ENCODE measurements at places on chromosomes 6 and 20.

DNA sequence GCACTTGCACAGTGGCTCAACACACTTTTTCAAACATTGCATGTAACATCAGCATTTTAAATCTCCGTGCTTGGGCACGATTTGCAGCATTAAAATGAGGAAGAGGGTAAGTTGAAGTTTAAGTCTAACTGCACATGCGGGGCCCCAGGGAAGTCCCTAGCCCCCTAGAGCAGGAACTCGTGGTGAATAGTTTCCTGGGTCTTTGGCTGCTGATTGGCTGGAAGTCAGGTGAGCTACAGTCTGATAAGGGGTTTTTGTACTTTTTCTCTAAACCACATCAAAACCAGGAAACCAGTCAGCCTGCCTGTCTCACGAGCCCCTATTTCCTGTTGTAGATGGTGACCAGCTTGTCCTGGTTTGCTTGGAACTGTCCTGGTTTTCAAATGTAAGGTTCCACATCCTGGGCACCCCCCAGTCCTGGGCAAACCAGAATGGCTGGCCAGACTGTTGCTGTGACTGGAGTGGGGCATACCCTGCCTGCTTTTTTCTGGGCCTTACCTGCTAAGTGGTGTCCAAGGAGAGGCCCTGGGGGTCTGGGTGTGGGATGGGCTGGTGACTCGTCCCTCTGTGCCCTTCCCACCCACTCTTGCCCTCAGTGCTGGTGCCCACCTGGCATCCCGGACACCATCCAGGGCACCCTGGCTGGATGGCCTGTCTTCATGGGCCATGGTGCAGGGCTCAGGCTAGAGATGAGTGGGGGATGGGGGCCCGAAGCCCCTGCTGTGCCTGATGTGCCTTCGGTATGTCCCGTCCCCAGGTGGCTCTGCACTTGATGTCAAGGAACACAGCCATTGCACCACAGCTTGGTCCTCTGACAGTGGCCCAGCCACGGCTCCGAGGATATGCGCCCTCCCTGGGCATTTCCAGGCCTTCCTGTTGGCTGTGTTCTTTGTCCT, 31.8 kb downstream of the SUN5 start:
- peak; percentile 83 for DNase-seq

DNA sequence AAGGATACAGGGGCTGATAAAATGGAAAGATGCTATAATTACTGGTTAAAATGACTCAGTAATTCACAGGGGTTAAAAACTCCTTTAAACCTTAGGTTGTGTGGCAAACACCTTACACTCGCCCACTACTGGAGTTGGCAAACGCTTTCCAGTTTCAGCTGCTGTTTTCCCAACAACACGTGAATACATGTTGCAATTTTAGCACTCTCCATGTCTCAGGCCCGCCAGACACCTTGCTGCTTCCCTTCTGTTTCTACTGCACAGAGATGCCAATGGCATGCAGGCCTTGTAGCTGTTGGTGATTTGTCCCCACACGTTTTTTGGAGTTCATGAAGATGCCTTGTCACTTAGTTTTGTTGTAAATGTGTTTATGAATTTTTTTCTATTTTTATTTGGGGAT, 5.3 kb upstream of the TTPAL start:
- no peak for DNase-seq

DNA sequence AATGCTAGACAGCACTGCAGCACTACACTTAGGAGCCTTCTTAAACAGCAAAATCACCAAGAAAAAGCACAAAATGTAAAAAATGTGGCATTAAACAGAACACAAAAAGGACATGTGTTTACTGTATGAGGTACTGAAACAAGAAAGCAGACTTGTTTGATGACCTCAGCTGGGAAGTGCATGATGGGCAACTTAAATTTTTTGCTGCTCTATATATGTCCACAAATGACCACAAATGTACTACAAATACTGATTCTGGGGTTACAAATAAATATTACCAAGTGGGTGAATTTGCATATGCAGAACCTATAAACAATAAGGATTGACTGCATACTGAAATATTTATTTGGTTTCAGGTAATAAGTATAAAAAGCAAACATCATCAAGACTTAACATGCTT, 13.1 kb downstream of the RAB23 start:
- no peak for DNase-seq

- no peak for DNase-seq
Measured at GRCh38 chr6:137798261-137798660, 68.8 kb upstream of the TNFAIP3 start.

GRCh38 chr6:75109765-75110164, 96.1 kb downstream of the COL12A1 start:
- no peak for DNase-seq

GRCh38 chr20:63055575-63056235, 48.9 kb upstream of the BHLHE23 start:
- DNase-seq = no peak

- no peak for DNase-seq
Measured at GRCh38 chr6:87687296-87687695, 14.7 kb downstream of the AKIRIN2 start.

- no peak for DNase-seq
Measured at GRCh38 chr6:133055441-133055966, 185.7 kb upstream of the EYA4 start.

DNA sequence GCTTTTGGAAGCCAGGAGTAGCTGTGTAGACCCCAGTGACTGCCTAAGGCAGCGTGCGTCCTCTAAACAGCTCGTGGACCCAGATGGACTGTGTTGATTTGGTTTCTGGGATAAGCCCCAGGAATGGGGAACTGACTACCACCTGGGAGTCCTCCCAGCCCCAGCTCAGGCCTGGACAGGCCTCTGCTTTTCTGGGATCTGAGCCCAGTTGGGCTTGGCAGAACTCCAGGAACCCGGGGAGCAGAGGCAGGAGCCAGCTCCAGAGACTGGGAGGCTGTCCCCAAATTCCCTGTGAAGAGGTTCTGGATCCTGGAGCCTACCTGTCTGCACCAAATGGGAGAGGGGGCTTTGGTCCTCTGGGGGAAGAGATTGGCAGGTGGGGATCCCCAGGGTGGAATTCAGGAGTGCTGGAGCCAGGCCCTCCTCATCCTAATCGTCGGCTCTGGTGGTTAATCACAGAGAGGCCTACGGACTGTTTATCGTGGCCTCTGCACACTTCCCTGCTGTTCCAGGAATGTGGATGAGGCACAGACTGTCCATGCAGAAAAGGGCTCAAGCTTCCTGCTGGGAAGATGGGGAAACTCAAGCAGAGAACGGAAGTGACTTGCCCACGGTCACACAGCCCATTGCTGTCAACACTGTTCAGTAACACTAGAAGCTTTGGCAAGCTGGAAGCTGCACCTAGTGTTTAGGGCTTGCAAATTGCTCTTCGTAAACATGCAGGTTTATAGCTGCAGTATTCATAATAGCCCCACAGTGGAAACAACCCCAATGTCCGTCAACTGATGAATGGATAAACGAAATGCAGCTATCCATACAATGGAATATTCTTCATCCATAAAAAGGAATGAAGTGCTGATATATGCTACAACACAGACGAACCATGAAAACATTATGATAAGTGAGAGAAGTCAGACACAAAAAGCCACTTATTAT, 100.6 kb downstream of the KCNB1 start:
- no peak for DNase-seq

DNA sequence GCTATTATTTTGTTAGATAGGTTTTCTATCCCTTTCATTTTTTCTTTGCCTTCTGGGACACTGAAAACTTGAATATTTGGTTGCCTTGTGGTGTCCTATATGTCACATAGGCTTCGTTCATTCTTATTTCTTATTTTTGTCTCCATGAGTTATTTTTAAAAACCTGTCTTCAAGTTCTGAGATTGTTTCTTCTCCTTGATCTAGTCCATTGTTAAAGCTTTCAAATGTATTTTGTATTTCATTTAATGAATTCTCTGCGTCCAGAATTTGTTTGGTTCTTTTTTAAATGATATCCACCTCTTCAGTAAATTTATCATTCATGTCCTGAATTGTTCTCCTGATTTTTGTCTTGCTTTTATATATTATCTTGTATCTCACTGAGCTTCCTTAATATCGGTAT, 243.2 kb upstream of the BMP2 start:
- no peak for DNase-seq

DNA sequence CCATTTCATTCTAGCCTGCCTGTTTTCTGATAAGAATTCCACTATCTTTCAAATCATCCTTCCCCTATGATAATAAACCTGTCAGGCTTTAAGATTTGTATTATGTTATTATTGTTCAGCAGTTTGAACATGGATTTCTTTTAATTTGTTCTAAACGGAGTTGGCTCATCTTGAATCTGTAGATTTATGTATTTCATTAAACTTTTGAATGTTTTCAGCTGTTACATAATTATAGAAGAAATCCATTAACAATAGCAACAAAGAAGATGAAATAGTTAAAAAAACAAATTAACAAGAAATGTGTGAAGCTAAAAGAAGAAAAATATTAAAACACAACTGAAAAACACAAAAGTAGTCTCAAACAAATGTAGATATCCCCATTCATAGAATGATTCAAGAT, 223.7 kb upstream of the RUNX2 start:
- DNase-seq = no peak

- DNase-seq = no peak
Measured at GRCh38 chr6:107103082-107103481, 12.2 kb downstream of the BEND3 start.

DNA sequence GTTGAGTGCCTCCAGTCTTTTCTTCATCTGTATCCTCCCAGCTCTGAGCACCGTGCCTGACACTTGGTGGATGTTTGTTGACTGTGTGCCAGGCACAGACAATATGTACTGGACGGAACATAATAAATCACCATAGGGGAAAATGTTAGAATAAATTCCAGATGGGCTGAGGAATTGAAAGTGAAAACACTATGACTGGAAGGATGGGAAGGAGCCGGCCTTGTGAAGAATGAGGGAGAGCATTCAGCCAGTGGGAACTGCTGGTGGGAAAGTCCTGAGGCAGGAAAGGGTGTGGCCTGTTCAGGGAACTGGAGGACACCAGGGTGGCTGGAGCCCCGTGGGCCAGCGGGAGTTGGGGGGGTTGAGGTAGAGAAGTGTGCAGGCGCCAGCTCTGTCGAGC, 75.4 kb downstream of the MTHFD1L start:
- no peak for DNase-seq

- no peak for DNase-seq
Measured at GRCh38 chr6:2949121-2949520, 22.2 kb downstream of the SERPINB6 start.

GRCh38 chr20:19114410-19114809, 98.0 kb upstream of the SLC24A3 start:
- no peak for DNase-seq

GRCh38 chr6:152048921-152049320, 241.4 kb downstream of the ESR1 start:
- no peak for DNase-seq

- DNase-seq = no peak
Measured at GRCh38 chr6:45699663-45700062, 316.0 kb downstream of the CLIC5 start.

DNA sequence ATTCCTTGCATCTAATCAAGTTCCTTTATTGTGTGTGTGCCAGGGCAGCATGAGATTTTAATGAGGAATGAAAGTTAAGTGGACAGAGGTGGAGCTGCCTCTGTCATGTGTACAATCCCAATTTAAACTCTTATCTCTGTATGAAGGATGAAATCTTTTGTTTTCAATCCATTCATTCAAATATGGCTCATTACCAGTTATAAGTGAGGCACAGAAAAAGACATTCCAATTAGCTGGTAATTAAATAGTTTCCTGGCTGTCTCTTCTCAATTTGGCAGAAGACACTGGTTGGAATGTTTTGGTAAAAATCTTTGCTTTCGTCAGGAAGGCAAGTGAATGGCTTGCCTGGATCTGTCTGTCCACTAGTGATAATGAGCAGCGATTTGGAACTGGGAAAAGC, 46.4 kb downstream of the CLVS2 start:
- DNase-seq = no peak

- DNase-seq = peak; percentile 60
Measured at GRCh38 chr6:27472182-27472616, 706 bp downstream of the ZNF184 start.

GRCh38 chr6:114020196-114020595, 49.2 kb upstream of the HDAC2 start:
- DNase-seq = no peak

GRCh38 chr6:17879184-17879583, 108.3 kb downstream of the KIF13A start:
- DNase-seq = no peak

DNA sequence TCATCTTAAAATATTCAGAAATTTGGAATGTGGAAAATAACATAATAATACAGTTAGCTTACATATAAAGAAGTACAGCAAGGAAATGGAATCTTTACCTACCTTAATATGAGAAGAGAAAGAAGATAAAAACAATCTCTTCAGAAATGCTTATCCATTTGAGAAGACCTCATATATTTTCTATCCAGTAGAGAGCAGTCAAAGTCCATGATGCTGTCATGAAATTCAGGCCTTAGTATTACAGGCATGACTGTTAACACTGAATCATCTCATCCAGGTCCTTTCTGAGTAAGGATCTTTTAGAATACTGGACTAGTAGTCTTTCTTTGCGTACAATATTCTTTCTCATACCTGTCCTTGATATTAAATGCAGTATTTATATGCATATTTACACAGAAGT, 713.4 kb downstream of the CD109 start:
- no peak for DNase-seq

GRCh38 chr6:69390125-69390524, 406.7 kb downstream of the LMBRD1 start:
- DNase-seq = no peak

DNA sequence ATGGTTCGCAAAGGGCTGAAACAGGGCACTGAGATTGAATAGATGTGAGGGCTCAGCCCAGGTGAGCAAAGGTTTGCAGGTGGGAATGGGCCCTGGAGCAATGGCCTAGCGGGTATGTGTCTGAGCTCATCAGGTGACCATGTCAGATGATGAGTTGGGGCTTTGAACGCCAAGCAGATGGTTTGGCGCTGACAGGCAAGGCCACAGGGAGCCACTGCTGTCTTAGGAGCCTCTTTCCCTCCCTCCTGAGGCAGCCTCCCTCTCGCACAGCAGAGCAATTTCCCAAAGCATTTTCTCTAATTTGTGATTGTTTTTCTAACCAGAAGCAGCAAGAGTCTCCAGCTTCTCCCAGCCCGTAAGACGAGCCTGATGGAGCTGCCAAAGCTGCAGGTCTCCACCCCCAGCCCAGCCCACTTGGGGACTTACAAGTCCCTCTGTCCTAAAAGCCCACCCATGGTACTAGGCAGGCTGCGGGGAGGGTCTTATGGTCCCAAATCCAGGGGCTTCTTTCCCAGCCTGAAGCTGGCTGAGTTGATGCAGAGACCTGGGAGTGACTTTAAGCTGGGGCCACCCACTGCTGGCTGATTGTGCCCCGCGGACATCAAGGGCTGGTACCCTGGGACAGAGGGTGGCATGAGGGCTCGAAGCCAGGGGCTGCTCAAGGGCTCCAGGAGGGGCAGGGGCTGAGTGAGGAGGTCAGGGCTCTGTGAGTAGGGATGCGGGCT, 11.6 kb downstream of the CDH22 start:
- DNase-seq = no peak

Measured in T-helper 2 cell treated with Interferon-gamma antibody and Interleukin-4, amounts not matched to agents 5 μg/mL and 100 μg/mL, for 36 hours (primary cell).